ENCODE measurements at places on chromosomes 3 and 15.

DNA sequence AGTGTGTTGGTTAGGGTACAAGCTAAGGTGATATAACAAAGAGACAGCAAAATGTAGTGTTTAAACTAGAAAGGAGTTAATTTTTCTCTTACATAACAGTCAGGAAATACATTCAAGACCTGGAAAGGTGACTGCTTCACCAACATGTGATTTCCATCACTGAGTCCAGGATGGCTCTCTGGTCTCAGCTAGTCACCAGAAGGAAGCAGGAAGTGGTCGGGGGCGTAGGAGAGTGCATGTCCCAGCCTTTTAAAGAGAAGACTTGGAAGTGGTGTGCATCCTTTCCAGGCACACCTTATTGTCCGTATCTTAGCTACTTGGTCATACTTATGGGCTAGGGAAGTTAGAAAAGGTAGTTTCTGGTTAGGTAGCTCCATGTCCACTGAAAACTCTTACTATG lies 11.1 kb upstream of the UBE2Q2 start:
- DNase-seq, result no peak

DNA sequence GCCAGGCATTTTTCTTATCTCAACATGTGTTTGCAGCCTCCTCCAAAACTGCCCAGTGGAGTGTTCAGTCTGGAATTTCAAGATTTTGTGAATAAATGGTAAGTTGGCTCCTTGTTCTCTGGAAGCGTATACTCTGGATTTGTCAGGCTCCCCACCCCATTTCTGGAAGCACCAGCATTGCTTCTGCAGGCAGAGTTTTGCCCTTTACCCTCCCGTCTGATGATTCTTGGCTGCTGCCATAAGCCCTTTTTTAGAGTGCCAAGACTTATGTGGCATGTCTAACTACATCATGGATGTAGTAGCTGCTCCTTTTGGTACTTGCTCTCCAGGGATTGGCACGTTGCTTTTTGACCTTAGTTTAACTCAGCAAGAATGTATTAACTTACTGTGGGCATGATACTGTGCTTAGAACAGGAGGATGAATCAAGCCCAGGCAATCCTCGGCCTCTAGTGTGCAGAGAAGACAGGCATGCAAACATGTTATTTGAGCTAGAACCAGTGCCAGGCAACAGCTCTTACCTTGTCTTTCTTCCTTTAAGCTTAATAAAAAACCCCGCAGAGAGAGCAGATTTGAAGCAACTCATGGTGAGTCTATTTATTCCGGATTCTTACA lies 8.3 kb downstream of the SNAPC5 start:
- DNase-seq, result no peak

DNA sequence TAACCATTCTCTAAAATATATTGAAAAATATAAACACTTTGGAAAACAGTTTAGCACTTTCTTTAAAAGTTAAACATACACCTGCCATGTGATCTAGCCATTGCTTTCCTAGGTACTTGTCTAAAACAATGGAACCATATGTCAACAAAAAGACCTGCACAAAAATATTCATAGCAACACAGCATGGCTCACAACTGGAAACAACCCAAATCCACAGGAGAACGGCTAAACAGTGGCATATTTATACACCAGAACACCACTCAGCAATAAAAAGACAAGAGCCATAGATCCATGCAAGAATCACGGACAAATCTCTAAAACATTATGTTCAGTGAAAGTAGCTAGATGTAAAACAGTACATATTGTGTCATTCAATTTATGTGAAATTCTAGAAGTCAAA lies 221.3 kb upstream of the UBE2E2 start:
- no peak for DNase-seq

GRCh38 chr15:50057196-50057595 lies 61.8 kb downstream of the ATP8B4 start:
- DNase-seq, result no peak

DNA sequence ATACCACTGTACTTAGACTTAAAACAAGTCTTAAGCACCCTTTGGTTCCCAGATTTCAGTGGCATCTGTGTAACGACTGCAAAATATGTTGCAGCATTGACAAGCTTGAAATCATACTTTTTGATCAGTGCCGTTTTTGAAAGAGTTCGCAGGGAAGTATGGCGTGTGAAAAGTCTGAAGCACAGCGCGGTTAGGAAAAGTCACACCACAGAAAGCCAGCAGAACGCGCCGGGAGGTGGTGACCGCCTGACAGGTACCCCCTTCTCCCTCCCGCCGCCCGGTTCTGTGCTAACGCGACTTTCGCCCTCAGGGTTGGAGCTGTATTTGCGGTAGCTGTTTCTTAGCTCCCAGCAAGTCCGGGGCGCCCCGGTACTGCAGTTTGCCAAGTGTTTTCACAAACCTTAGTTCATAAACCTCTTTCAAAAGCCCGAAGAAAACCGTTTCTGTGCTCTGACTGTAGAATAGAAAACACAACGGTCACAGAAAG lies 481 bp upstream of the CRYBG3 start:
- peak; percentile 71 for DNase-seq

GRCh38 chr3:162285259-162285658 lies 788.7 kb downstream of the OTOL1 start:
- no peak for DNase-seq

DNA sequence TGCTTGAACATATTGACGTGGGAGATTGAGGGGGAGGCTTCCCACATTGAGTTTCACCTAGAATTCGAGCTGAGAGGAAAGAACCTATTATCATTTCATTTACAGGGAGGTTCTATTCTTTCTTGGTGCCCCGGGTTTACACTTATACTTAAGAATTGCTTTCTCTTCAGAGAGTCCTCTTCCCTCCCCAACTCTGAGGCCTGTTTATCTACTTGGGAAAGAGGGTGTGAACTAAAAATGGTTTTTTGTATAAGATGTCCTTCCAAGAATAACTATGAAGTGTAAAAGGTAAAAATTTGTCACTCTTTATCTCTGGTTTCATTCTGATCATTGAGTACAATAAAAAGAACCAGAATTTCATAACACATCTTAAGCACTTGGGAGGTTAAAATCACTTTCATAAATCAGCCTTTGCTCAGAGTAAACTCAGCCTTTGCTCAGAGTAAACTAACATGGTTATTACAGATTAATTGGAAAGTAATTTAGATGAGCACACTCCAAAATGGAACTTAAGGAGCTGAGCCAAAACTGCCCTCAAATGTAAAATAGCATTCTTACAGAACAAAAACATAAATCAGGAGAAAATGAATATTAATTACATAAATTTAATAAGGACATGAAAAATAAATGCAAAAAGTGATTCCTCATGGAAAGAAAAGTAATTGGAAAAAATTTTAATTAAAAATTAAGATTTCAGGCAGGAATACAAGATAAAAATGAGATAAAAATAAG lies 75.2 kb downstream of the GADL1 start:
- DNase-seq, result no peak

DNA sequence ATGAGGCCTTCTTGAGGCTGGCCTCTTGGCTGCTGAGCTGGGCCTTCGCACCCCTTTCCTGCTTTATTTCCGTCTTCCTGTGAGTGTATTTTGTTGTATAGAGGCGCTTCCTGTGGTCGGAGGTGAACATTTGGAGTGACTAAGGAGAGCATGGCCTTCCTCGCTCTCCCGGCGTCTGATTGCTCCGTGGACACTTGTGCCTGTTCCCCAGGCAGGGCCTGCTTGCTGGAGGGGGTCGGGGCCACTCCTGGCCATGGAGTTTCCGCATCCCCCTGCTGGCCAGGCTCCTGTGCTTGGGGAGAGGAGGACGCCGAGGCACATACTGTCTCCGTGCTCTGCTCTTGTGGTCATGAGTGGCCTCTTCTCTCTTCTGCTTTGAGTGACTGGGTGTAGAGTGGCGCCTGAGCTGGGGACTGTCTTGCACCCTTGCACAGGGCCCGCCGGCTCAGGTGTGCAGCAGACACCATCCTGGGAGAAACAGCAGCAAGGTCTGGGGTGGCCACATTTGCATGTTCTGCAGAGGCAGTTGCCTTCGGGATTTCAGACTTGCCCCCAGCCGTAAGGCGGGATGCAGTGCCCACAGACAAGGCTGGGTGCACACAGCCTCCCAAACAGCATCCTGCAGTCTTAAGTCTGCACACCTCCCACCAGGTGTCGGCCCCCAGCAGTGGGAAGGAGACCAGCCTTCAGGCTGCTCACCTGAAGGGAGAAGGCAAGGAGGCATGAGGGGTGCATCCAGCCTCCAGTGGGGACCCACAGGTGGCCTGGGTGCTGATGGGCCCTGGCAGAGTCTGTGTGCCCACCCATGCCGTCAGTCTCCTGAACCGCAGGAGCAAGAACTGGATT lies 16.4 kb downstream of the KLF13 start:
- no peak for DNase-seq

DNA sequence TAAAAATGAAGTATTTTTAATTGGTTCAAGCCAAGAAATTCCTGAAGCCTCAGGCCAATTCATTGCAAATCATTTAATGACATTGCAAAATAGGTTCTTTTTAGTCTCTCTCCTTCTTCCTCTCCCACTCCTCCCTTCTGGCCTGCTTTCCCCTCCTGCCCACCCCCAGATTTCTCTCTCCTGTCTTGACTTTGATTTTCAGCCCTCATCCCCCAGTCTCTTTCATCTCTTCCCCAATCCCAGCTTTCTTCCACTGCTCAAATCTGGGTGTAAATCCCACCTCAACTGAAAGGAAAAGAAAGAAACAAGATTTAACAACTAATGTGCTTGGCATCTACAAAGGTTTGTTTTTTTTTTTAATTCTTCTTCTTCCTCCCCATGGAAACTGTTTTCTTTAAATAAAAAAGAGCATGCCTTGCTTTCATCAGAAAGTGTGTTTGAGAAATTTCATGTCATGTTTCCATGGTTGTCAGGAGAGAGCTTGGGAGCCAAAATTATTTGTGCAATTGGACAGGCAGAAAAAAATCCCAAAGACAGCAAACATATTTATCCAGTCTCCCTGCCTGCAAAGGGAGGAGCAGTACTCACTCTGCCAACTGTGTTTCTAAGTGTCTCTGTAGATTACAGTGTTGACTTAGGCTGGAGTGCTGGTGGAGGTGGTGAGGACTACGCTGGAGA lies 50.4 kb downstream of the BOC start:
- peak; percentile 26 for DNase-seq

- DNase-seq, result no peak
Measured at GRCh38 chr15:91988071-91988470, 134.6 kb downstream of the SLCO3A1 start.

DNA sequence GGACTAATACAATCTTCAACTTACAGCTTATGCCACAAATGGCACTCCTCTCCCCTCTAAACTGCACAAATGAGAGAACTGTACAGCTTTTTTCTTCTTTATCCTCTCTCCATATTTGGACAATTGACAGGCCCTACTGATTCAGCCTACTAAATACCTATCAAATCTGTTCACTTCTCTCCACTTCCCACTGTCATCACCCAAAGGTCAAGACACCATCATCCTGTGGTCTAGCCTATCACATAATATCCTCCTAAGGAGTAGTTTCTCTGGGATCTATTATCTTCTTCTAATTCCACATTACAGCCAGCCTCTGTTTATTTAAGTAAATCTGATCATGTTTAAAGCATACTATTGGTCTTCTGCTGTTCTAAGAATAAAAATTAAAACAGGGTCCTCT lies 33.0 kb upstream of the SLC12A8 start:
- no peak for DNase-seq

GRCh38 chr3:10770547-10770946 lies 45.5 kb upstream of the SLC6A11 start:
- DNase-seq, result no peak

DNA sequence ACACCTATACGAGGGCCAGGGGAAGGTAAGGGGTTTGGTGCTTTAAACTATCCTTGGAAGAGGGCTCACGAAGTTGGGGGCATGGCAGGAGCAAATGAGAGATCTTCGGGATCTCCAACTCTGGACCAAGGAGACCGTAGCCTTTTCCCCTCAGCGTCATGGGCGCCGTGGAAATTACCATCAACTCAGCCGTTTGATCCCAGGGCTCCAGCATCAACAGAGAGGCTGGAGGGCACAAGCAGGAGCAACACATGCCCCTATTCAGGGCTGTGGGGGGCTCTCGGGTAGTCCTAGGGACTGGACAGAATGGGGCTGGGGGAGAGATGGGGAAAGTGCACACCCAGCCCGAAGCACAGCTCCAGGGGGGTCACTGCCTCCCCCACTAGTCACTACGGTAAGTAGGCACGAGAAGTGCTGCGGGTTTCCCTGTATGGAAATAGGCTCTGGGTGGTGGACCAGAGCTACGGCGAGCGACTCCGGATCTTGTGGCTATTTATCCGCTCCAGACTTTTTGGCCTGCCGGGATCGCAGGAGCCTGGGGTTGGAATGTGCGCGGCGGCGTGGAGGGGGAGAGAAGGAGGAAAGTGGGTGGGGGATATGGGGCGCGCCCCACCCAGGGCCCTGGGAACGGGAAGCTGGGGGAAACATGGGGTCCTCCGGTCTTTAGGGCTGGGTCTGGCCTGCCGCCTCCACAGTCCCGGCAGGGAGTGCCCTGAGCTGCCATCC lies 539 bp upstream of the LAMB2 start:
- peak; percentile 90 for DNase-seq

GRCh38 chr3:123431658-123432324 lies 17.1 kb downstream of the ADCY5 start:
- peak; percentile 52 for DNase-seq

- DNase-seq, result no peak
Measured at GRCh38 chr3:157094301-157094700, 65.6 kb downstream of the CCNL1 start.

GRCh38 chr15:37903919-37904625 lies 30.4 kb upstream of the TMCO5A start:
- no peak for DNase-seq

Measured in fibroblast of villous mesenchyme (primary cell).